ENCODE measurements at places on chromosomes 6 and 20. TPM values are rescaled to one million over a fixed set of nuclear protein-coding genes. Genes with fewer than 3 reads are reported as not detected.

DNA sequence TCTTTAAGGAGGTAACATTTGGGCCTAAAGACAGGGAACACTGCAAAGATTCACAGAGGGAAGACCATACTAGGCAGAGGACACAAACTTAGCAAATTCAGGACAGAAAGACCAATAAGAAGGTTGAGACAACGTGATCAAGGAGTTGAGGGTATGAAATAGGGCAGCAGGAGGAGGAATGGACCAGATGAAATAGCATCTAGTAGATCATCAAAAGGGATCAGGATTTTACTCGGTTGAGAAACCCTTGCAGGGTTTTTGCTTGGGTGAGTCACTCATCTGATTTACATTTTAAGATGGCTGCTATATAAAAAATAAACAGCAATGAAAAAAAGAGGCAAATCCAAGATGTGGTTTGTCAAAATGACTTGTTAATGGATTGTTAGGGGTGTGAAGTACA, 4.7 kb downstream of the BCLAF1 start:
- no peak for DNase-seq

- no peak for DNase-seq
Observed at GRCh38 chr6:25872814-25873213, 1.2 kb downstream of the SLC17A3 start.

DNA sequence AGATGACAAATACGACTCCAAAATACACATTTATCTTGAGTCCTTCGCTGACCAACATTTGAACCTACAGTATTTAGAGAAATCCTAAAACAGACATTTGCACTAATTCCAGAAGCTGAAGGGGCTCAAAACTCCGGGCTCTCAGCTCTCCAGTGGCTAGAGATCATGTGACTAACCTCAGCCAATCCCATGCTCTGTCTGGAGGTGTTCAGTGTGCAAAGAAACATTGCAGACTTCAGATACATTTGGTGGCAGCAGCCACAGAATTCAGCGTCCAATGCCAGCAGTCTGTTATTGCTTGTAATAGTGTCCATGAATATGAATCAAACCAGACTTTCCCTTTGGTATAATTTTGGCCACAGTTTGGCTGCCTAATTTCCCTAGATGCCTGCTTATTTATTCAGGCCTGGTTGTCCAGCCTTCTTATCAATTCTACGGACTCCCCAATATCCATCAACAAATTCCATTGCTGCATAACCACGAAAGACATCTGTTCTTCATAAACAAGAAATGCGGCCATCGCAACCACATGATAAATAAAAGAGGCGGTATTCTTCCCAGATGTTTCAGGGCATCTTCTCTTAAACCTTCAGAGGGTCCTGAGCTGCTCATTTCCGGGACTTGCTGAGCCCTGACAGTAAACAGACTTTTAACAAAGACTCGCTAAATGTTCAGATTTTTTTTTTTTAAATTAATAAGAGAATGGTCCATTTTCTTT, 14.5 kb upstream of the CYP24A1 start:
- DNase-seq, result no peak

GRCh38 chr20:15942130-15942529, 631.1 kb downstream of the KIF16B start:
- no peak for DNase-seq

DNA sequence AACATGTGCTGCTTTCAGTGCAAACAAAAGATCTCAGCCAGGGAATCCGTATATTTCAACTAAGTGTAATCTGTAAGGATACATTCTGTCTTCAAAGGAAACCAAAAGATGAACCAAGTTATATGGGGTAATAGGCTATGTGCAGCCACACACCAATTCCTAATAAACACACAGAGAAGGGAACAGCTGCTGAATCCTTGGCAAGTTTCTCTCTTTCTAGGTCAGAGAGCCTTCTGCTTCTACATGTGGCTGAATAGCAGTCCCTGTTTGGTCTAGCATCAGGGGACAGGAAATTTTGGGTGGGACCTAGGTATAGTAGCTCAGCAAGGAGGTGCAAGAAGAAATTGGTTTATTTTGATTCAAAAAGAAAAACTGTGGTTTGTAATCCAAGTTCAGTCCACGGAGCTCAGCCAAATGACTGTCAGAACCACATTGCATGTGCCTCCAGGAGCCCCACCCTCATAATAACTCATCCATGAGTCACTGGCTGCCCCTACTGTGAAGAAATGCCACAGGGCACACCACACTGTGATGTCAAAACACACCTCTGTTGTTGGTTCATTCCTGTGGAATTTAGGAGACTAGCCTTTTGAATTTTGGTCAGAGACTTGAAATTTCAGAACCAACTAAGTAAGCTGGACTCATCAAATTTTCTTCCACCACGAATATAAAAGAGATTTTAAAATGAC, 21.1 kb downstream of the SPTLC3 start:
- DNase-seq, result no peak

Gene KCNQ5
- 1.7 TPM for total RNA-seq

GRCh38 chr20:42530855-42531448, 658.8 kb downstream of the PTPRT start:
- no peak for DNase-seq

GRCh38 chr6:138593124-138593877, 94.0 kb upstream of the NHSL1 start:
- no peak for DNase-seq

GRCh38 chr20:25605148-25605547, 18.7 kb downstream of the NANP start:
- DNase-seq, result no peak

Gene HCRTR2
- 0.09 TPM for total RNA-seq
